ENCODE measurements at places on chromosomes 11 and 22. TPM values are rescaled to one million over a fixed set of nuclear protein-coding genes. Genes with fewer than 3 reads are reported as not detected.
A peak's percentile ranks its signal among the peaks of the same experiment; 100 is the strongest.

RAG2 gene
- total RNA-seq = not detected

C2CD2L gene
- 19.9 TPM for total RNA-seq

- peak; percentile 80 for DNase-seq
These were observed 712 bp downstream of the CERK start for GRCh38 chr22:46737105-46737975.

GRCh38 chr11:75490221-75491181 is 35.2 kb downstream of the GDPD5 start:
- no peak for DNase-seq

GRCh38 chr11:62431171-62431901 is 12.5 kb downstream of the SCGB1A1 start:
- DNase-seq = no peak

- peak; percentile 85 for DNase-seq
These were observed 224.0 kb upstream of the NARS2 start for GRCh38 chr11:78798663-78799062.

DNA sequence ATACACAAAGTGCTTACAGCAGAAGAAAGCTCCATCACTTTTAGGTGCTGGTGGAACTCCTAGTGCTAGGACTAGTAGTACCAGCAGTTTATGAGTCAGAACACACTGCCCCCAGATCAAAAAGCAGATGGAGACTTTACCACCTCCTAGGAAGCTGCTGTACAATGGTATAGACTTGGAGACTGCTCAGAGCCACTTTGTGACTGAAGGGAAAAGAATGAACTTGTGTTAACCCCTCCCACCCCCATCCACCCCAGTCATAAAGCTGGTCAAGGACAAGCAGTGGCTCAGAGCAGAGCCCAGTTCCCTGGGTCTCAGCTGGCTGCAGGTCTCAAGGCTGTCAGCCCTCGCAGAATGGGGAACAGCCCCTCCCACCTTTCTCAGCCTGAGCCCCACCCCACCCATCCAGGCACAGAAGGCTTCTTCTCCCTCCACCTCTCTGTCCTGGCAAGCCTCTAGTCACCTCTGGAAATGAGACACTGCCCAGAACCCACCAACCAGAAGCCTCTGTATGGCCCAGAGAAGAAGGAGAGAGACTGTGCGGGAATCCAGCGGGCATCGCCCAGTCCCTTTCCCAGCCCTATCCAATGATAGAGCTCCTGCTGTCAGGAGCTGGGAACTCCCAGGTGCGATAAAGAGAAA is 23.8 kb downstream of the PACSIN2 start:
- DNase-seq = no peak

DNA sequence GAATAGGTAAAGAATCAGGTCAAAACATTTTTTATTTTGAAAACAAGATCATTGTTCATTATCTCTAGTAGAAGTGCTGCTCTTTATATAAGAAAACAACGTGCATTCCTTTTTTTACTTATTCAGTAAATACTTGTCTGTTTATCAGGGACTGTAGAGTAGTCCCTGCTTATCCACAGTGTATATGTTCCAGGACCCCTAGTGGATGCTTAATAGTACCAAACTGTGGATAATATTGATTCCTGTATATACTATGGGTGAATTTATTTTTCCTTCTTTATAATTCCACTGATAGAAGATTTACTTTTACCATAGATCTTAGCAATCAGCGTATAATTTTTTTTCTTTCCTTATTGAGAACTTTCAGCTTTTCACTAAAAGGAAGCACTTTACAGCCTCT is 32.6 kb downstream of the CEP295 start:
- DNase-seq = no peak
